ENCODE measurements at places on chromosomes 3 and 15.

DNA sequence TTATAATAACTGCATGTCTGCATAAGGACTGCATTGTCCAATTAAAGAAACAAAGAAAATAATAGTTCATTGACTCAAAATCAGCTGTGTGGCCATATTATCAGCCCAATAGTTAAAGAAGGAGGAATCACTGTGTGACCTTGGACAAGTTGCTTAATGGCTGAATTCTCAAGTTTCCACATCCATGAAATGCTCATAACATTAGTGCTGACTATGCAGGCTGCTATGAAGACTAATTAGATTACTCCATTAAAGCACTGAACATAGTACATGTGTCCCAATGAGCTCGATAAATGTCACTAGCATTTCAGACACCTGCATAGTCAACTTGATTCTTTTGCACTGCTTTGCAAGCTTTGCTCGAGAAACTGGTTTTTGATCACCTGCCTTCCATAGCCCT, 111.1 kb upstream of the WNT5A start:
- DNase-seq = no peak

- DNase-seq = no peak
Observed at GRCh38 chr3:39453134-39453533, 14.3 kb upstream of the MOBP start.

- DNase-seq = no peak
Observed at GRCh38 chr3:157204431-157204830, 44.5 kb upstream of the CCNL1 start.

- DNase-seq = no peak
Observed at GRCh38 chr3:184816614-184817013, 4.6 kb downstream of the VPS8 start.

DNA sequence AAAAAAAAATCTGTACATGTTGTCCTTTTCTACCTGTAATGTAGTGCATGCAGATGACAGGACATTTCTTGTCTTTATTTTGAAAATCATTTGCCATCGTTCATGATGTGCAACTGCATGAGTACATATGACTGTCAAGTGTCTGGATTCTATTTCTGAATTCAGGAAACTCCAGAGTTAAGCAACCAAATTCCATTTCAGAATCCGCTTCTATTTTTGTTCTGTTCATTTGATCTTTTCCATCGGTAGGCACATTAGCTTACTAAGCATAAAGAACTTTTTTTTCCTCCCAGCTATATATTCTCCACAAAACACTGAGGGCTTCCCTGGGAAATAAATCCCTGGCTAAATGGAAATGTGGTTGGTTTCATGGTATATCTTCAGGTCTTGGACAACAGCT, 365.6 kb downstream of the PTPRG start:
- DNase-seq = no peak

DNA sequence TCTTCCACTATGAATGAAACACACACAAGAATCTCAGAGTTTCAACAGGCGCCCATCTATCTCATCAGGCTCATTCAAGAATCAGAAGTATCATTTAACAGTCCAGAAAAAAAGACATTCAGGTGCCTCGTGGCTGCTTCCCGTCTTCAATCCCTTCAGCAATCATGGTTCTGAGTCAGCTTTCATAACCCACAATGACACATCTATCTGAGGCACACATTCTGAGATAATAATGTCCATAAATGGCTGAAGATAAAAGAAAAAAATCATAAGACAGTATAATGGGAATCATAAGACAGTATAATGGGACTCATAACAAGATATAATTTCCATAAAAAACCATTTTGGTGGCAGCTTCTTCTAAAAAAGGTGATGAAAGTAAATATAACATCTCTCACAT, 52.4 kb downstream of the TNIK start:
- no peak for DNase-seq

DNA sequence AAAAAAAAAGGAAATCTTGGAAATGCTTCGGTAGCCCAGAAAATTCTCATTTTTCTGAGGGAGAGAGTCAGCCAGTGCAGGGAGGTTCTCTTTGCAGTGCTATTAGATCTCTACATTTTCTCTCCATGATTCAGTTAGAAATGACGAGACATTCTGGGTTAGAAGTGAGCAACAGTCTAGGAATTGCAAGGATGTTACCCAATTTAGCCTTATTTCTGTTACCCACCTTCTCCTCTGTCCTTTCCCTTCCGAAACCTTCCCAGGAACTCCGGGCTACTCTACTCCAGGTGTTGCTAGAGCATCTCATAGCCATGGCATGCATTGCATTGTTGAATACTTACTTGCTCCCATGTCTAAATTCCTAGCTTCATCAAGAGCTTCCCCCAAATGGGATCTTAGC, 106.8 kb downstream of the EDEM1 start:
- no peak for DNase-seq

DNA sequence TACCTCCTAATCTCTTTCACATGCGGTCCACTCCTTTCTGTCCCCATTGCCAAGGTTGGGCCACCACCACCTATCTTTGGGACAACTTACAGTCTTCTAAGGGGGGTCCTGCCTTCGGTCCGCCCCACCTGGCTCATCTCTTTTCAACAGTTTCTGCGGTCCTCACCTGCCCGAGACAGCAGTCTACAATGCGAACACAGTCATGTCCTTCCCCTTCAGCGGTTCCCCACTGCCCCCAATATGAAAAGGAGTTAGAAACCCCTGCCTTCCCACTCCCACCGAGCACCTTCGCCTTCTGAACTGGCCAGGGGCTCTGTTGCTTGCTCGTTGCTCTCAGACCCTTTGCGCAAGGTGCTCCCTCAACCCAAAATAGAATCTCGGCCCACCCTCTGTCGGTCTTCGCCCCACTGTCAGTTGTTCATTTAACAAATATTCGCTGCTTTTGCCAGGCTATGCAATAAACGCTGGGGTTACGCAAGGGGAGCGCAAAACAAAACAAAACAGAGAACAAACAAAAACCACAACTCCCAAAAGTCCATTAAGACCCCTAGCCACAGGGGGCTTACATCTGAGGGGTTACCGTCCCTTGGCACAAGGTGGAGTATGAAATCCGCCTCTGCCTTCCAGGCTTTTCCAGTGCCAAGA, 611 bp upstream of the FANCI start:
- no peak for DNase-seq

DNA sequence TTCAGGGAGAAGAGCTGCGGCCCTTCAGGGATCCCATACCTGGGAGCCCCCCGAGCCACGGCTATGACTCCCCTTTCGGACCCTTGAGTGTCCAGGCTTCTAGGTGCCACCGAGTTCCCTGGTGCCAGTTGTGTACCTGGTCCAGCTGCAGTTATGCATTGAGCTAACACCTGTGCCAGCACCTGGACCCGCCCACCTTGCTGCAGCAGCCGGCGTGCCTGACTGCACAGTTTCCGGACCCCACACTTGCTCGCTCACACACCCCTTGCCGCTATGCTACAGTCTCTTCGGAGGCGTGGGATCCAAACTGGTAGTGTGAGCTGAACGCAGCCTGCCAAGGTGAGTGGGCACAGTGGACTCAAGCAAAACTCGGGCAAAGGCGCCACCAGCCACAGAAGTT, 284.5 kb upstream of the ROBO1 start:
- no peak for DNase-seq

DNA sequence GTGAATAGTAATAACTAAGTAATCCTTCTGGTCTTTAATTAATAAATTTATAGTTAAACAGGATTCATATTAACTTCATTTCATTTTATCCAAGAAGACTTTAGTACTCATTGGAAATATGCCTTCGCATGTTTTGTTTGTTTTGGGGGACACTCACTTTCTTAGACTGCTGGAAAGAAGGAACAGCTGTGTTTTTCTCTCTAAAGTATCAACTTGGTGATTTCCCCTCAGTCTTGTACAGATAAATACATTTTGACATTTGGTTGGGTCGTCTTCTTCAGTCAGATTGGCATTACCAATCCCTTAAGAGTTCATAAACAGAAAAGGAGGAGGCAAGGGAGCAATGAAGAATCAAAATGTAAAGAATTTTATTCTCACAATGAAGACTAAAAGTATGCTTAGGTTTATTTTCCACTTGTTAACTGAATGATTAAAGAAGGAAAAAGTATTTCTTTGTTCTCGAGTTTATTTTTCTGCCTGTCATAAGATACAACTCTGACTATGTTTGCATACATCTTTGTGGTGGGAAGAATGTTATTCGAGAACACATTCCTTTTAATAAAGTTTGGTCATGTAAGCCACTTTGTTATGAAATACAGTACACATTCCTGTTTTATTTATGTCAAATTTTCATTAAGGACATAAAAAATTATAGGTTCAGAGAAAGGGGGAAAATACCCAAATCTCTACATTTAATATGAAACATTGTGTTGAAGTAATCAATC, 140.2 kb downstream of the GMNC start:
- DNase-seq = no peak

GRCh38 chr3:176490357-176490756, 706.9 kb downstream of the TBL1XR1 start:
- DNase-seq = no peak

DNA sequence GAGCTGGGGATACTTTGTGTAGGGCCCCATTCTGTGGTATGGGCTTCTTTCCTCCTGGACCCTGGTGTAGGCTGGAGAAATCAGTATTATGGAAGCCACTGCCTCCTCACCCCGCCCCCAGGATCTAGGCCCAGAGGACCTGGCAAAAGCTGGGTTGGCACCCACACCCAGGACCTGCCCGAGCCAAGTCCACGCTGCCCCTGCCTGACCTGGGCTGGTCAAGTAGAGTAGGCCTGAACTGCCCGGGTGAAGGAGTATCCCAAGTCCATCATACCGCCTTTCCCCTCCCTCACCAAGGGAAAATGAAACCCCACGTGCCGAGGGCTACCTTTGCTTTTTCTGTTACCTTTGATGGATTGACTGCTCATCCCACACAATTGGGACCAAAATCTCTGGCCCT, 37.7 kb upstream of the TRAK1 start:
- no peak for DNase-seq

DNA sequence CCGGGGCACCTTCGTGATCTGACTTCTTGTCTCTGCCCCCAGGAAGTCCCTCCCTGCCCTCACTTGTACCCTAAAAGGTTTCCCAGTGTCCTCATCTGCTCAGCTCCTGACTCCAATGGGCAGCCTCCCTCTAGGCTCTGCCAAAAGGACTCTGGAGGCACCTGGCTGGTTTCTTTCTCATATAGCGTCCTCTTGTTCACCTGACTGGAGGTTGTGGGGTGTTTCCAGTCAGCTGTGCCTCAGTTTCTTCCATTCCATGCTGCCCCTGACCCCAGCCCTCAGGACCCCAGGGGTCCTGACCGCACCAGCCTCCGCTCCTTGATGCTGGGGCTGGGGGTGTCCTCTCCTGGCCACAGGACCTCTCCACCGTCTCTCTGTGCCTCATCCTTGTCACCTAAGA, 2.5 kb downstream of the PRR23E start:
- no peak for DNase-seq

- DNase-seq = no peak
Observed at GRCh38 chr3:196740481-196741248, 1.0 kb downstream of the PAK2 start.

Data from activated CD4-positive, CD25-positive, alpha-beta regulatory T cell (primary cell).